WTC11 (cell line): ENCODE measurements at places on chromosomes 6 and 20.

DNA sequence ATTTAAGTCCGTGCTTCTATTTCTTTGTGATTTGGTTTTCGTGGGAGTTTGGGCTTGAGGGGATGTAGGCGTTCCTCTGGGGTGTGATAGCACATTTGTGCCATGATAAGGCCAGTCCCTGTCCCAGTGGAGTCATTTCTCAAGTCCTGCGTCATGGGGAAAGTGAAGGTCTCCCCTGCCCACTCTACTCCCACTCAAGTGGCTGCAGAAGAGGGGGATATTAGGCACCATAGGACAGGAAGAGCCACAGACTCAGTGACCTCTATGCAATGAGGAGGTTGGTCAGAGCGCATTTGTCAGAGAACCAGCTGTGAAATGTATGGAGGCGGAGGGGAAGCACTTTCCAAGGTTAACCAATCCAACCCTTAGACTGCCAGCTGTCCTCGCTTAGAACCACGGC, 51.9 kb upstream of the EDN1 start:
- no peak for DNase-seq

- DNase-seq: no peak
Observed at GRCh38 chr20:10705801-10706459, 32.1 kb upstream of the JAG1 start.

- DNase-seq: no peak
Observed at GRCh38 chr6:47478233-47479139, 897 bp downstream of the CD2AP start.

DNA sequence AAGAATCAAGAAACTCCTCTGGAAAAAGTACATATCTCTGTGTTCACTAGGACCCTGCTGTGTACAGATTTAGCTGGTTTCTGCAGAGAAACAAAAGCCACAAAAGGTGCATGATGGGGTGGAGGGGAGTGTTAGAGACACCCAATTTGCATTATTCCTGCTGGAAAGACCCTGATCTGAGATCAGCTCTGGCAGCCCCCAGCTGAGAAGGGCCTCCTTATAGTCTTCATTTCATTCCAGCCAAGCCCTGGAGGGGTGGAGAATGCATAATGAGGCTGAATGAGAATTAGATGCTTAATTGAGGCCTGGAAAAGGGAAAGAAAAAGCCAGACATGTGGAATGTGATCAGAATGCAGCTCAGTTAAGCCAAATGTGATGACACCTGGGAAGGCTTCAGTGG, 545.6 kb downstream of the KIF16B start:
- no peak for DNase-seq

GRCh38 chr6:21732731-21733130, 139.2 kb downstream of the SOX4 start:
- no peak for DNase-seq
